ENCODE measurements at places on chromosomes 1 and 21.

DNA sequence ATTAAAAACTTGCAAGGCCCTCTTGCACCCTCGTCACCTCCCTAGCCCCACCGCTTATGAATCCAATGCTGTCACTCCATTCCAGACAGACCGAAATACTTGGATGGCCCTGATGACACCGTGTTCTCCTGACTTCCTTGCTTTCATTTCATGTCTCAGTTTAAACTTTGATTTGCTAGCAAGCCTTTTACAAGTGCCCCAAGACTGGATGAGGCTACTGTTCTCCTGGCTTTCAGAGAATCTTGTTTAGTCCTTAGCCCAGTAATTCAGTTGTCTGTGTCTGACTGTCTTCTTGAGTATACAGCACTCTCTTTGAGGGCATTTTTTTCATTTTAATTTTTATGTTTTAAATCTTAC lies 824 bp upstream of the IFI44L start:
- DNase-seq, result no peak

DNA sequence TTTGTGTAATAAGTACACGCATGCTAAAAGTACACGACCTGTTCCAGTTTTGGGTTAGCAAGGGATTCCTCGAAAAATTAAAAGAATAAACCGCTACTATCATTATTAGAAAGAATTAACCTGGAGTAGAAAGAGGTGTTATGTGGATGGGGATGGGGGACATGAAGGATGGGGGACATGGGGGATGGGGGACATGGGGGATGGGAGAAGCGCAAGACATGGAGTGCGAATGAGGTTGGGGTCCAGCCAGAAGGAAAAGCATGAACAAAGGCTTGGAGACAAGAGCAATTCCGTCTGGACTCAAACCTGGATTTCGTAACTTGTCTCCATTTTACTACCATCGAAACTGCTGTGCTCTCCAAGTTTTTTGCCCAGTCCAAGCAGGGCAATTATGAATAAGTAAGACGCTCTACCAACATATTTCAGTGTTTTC lies 591 bp upstream of the KDM1A start:
- no peak for DNase-seq

- DNase-seq, result peak; percentile 48
These were observed 27.2 kb upstream of the MAN1A2 start for GRCh38 chr1:117339866-117340700.

DNA sequence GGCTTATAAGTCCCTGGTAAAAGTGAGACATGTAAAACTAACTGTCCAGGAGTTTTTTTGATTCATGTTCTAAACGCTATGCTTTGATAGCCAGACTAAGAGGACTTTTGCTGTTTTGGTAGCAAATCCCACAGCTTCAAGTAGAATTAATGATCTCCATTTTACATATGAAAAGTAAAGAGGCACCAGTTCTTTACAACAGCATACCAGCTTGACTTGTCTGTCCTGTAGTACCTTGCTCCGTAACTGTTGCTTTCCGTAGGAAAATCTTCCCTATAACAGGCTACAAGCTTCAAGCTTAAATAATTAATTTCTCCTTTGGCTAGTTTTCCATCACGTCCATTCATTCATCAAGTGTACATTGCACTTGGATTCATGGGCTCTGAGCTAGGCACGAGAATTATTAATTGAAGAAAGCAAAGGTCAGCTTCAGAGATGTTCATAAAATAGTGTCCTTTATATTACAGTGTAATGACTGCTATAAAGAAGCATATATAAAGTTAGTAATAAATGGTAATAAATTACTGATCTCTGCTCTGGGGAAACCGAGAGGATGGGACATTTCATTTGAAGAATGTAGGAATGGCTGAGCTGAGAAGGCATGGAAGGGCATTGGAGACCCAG lies 29.2 kb downstream of the B3GALT5 start:
- no peak for DNase-seq

- peak; percentile 42 for DNase-seq
These were observed 18.7 kb upstream of the KANK4 start for GRCh38 chr1:62337706-62338631.

GRCh38 chr1:117527074-117527473 lies 78.8 kb upstream of the TENT5C start:
- no peak for DNase-seq

Measured in astrocyte of the hippocampus (primary cell).